ENCODE measurements at places on chromosomes 5 and 9.

DNA sequence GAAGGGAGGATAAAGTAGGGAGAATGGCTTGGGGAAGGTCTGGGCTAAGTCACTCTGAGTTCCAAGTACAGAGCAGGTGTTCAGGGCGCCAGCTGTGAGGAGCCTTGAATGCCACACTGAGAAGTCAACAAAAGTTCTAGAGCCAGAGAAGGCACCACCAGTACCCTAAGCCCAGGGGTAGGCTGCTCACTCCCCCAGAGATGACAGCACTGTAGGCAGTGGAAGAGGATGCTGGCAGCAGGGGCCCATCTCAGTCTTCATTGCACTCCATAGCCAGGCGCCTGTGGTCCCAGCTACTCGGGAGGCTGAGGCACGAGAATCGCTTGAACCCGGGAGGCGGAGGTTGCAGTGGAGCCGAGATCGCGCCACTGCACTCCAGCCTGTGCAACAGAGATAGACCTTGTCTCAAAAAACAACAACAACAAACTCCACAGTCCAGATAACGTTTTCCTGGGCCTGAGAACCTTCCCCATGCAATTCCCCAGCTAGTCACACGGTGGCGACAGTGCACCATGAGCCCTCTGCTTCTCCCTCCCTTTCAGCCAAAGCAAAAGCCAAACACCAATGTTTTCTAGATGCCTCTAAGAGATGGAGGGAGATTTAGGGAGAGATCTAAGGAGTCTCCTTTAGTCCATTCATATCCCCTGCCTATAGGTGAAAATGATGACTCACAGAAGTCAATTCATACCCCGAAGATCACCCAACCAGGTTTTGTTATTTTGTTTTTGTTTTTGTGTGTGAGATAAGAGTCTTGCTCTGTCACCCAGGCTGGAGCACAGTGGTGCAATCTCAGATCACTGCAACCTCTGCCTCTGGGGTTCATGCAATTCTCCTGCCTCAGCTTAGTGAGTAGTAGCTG is 19.8 kb upstream of the NSD1 start:
- peak overlapping the region; percentile 28 for H3K27ac ChIP-seq
- H3K4me3 ChIP-seq, result peak overlapping the region; percentile 29
- no peaks in the 10 kb centered on the region for H3K27me3 ChIP-seq

DNA sequence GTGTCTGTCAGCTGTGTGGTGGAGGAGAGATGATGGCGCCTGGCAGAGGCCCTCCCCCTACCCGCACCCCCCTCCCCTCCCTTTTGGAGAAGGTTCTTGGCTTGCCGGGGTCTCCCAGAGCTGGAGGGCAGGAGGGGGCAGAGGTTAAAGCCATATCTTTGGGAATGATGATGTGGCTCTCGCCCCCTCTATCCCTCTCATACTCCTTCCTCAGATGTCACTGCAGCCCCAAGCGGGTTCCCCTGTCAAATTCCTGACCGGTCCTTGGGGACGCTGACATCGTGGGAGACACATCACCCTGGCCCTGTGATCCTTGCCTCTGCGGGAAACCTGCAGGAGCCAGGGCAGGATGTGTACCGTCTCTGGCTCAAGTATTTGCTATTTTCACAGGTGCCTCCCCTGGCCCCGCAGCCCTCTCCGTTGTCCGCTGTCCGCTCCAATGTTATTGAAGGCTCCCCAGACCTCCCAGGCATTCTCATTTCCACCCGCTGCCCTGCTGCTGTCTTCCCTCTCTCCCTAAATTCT is 109.5 kb downstream of the FOXD1 start:
- H3K36me3 ChIP-seq, result no peaks in the 10 kb centered on the region
- peaks cover 45% of the 10 kb centered on the region for H3K27me3 ChIP-seq
- no peak overlapping the region for H3K27ac ChIP-seq
- no peak overlapping the region for H3K4me3 ChIP-seq

- no peak for DNase-seq
- no peaks in the 10 kb centered on the region for H3K36me3 ChIP-seq
- H3K4me1 ChIP-seq, result no peaks in the 10 kb centered on the region
- no peaks in the 10 kb centered on the region for H3K27me3 ChIP-seq
- no peak overlapping the region for H3K27ac ChIP-seq
- H3K4me3 ChIP-seq, result no peak overlapping the region
These were observed 33.4 kb upstream of the PCA3 start for GRCh38 chr9:76730801-76731200.

GRCh38 chr9:89439571-89439970 is 58.3 kb downstream of the SEMA4D start:
- DNase-seq, result no peak
- no peaks in the 10 kb centered on the region for H3K27me3 ChIP-seq
- H3K36me3 ChIP-seq, result no peaks in the 10 kb centered on the region
- peak overlapping the region; percentile 58 for H3K27ac ChIP-seq
- no peak overlapping the region for H3K4me3 ChIP-seq

Measured in upper lobe of right lung (tissue), 1 donor.